ENCODE measurements at places on chromosomes 2 and 18. TPM values are rescaled to one million over a fixed set of nuclear protein-coding genes. Genes with fewer than 3 reads are reported as not detected.

GRCh38 chr2:191014653-191015020 is 666 bp upstream of the STAT1 start:
- DNase-seq, result peak; percentile 36

DNA sequence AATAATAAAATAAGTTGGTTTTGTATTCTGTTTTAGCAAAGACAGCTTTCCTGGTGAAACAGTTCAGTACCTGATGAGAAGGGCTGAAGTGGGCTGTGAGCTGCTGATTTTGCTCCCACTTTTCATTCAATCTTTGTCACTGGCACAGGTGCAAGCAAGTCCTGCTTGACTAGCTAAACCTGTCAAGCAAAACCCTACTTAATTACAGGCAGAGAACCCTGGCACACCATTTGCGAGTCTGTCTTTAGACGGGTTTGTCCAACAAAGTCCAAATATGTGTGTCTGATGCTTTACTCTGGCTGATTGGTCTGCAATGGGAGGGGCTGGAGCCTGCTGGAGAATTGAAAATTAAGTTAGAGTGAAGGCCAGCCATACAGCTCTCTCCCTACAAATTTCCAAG is 267.2 kb downstream of the EPHA4 start:
- DNase-seq, result no peak

GRCh38 chr18:9804517-9805104 is 81.2 kb upstream of the TXNDC2 start:
- DNase-seq, result no peak

DNA sequence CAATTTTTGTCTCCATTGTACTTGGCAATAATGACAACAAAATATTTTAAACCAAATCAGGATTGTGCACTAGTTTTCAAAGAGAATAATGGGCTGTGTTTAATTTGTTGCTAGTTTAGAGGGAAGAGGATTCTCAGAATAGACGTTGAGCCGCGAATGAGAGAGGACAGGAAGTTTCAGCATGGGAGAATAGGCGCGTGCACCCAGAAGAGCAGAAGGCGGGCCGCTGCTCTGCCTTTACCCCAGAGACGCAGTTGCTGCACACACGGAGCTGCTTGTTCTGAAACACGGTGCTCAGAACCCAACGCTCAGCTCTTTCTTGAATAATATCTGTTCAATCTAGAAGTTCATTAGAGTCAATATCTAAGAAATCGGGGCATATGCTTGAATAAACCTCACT is 223.4 kb downstream of the MYT1L start:
- no peak for DNase-seq

- no peak for DNase-seq
These were observed 181.1 kb upstream of the ARL4C start for GRCh38 chr2:234677758-234678538.

DNA sequence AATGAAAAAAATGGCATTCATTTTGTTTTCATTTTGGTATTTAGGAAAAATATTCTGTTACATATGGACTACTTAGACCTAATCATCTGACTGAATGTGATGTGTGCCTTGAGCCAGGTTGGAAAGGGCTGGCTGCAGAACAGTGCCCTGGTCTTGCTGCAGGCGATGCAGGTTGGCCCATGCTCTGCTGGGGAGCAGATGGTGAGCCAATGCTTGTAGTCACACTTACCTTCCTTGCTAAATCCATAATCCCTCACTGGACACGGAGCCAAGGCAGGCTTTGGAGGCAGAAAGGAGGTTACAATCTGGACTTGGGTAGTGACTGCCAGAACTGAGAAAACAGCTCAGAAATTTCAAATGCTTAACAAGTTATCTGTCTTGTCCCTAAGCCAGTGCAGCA is 228.7 kb downstream of the ARHGAP15 start:
- DNase-seq, result no peak

DNA sequence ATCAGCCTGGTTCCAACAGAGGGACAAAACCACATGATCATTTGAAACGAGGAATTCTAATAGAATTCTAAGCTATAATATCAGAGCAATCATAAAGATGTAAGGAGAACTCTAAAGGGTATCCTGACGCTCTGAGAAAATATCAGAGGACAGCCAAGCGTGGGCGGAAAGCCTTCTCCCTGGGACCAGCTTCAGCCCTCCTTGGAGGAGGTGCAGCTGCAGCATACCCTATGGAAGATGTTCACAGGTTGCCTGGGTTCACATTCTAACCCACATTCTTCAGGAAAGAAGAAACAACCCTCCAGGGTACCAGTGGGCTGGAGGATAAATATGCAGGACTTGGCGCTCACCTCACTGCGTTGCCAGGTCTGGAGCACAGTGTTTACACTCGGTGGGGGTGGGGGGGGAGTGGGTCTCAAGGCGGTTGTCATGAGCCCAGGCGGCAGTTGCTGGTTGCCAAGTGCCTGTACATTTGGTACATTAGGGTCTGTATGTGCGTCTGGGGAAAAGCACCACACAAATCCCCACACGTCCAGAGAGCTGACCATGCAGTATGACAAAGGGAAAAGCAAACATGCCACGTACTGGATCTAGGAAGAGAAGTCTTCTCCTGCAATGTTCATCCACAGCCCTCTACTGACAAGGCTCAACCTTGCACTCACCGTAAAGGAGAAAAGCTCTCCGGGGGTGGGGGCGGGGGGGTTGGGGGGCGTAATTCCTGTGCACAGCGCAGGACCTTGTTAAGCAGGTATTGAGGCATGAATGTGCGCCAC is 80.5 kb downstream of the CDH19 start:
- DNase-seq, result no peak

GRCh38 chr2:38866773-38867443 is 8.8 kb downstream of the DHX57 start:
- no peak for DNase-seq

DNA sequence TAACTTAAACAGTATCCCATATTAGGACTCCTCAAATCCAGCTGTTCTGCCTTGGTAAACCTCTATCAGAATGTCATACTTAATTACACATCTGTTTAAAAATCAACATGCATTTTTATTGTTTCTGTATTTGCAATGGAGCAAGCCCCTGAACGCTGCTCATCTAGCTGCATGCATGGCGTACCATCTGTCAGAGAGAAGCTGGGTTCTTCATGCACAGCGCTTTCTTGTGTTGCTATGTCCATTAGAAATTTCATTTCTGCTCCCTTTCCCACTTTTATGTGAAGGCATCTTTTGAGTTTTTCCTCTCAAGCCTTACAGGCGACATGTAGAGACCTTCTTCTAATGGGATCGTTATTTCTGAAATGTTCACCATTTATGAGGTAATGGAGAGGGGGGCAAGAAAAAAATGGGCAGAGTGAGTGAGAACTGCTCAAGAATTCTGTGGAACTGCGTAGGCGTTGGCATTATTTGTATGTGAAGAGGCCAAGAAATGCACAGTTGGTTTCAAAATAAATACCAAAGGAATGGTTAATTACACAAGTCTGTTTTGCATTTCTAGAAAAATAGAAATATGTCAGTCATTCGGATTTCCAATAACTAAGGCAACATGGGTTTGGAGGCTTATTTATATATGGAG is 31.6 kb downstream of the INSIG2 start:
- DNase-seq, result no peak

GRCh38 chr2:227124811-227125210 is 39.2 kb downstream of the COL4A4 start:
- no peak for DNase-seq

DNA sequence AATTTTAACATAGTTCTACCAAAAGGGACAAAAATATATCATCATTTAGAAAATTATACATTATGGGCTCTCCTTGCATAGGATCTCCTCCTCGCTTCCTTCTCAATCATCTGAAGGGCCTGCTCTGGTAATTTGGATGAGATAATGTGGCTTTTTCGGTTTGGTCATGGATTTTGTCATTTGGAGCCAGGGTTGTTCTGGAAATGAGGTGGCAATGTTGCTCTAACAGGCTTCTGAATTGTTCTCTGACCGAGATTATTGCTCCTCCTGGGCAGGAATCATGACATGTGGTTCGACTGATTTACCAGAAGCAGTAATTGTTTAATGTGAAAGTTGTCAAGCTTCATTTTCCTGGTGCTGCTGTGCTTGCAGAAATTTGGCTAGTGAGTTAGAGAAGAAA is 194.7 kb upstream of the ERBB4 start:
- no peak for DNase-seq

- DNase-seq, result no peak
These were observed 3.8 kb downstream of the SEC11C start for GRCh38 chr18:59143441-59143840.

GRCh38 chr2:161415987-161416707 is at the start of gene TBR1:
TBR1 (plus strand) TSS chr2:161416297; CDS start chr2:161416411, 114 bp downstream.
- no peak for DNase-seq

RFX8 gene
- 2.1 TPM for total RNA-seq

SLC39A10 gene
- 46.9 TPM for total RNA-seq

APLF gene
- 3.7 TPM for total RNA-seq

CD8B2 gene
- not detected for total RNA-seq

ARHGAP15 gene
- total RNA-seq, result 197 TPM

SERPINB3 gene
- not detected for total RNA-seq

CREG2 gene
- 0.31 TPM for total RNA-seq

Measured in activated CD4-positive, alpha-beta T cell treated with anti-CD3 and anti-CD28 coated beads, Interleukin-2, amount 10 ng/mL, durations not matched to agents 7 days and 5 days (primary cell).